ENCODE measurements at places on chromosomes 5 and 9. TPM values are rescaled to one million over a fixed set of nuclear protein-coding genes. Genes with fewer than 3 reads are reported as not detected.

BRINP1 gene
- total RNA-seq = not detected

- peaks cover 11% of the 10 kb centered on the region for H3K4me1 ChIP-seq
- no peak overlapping the region for H3K4me3 ChIP-seq
- no peak overlapping the region for H3K27ac ChIP-seq
- H3K36me3 ChIP-seq = no peaks in the 10 kb centered on the region
- DNase-seq = no peak
These were observed 70.3 kb downstream of the CTSL start for GRCh38 chr9:87796196-87796595.

DNA sequence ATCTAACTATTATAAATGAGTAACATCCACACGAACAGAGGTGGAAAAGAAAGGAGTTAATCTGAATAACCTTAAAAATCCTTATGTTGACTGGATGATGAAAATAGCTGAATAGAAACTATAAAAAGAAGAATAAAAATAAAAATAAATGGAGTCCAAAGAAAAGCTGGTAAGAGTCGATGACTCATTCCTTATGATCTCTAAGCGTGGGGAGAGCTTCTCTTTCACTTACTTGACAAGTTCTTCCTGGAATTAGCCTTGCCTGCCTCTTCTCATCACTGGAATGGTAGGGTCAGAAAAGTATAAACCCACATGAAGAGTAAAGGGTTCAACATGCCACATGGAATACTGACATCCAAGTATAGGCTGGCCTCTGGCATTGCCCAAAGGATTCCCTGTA is 477.0 kb upstream of the RGMB start:
- DNase-seq = no peak
- no peaks in the 10 kb centered on the region for H3K27me3 ChIP-seq
- H3K4me3 ChIP-seq = no peak overlapping the region

ZNF879 gene
- 5.1 TPM for total RNA-seq

- no peak overlapping the region for H3K27ac ChIP-seq
- H3K27me3 ChIP-seq = peaks cover 18% of the 10 kb centered on the region
- H3K4me1 ChIP-seq = peaks cover 6% of the 10 kb centered on the region
- DNase-seq = no peak
These were observed 60.6 kb downstream of the HSD17B3 start for GRCh38 chr9:96241391-96241809.

GRCh38 chr5:5199495-5199894 is 59.4 kb downstream of the ADAMTS16 start:
- H3K4me3 ChIP-seq = no peak overlapping the region
- H3K4me1 ChIP-seq = no peaks in the 10 kb centered on the region
- no peak overlapping the region for H3K27ac ChIP-seq
- DNase-seq = no peak
- H3K36me3 ChIP-seq = no peaks in the 10 kb centered on the region

- H3K4me1 ChIP-seq = no peaks in the 10 kb centered on the region
- no peak overlapping the region for H3K4me3 ChIP-seq
- H3K27me3 ChIP-seq = no peaks in the 10 kb centered on the region
- H3K36me3 ChIP-seq = no peaks in the 10 kb centered on the region
- DNase-seq = no peak
These were observed 4.3 kb upstream of the FAT2 start for GRCh38 chr5:151595411-151595826.

DNA sequence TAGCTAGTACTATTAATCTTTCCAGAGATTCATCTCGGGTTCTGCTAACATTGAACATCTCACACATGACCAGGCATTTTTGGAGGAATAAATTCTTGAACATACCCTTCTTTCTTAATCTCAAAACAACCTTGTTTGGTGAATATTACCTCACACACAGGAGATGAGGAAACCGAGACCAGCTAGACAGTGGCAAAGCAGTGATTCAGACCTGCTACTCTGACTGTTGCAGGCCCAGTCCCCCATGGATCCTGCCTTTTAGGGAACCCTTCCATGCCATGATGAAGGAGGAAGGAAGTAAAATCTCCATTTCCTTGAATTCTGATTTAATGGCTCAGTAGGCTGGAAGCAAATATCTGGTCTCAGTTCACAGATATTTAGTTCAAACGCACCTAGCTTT is 2.6 kb downstream of the PCSK5 start:
- no peaks in the 10 kb centered on the region for H3K27me3 ChIP-seq
- H3K36me3 ChIP-seq = no peaks in the 10 kb centered on the region
- peaks cover 35% of the 10 kb centered on the region for H3K4me1 ChIP-seq
- peak overlapping the region; percentile 76 for H3K4me3 ChIP-seq

DNA sequence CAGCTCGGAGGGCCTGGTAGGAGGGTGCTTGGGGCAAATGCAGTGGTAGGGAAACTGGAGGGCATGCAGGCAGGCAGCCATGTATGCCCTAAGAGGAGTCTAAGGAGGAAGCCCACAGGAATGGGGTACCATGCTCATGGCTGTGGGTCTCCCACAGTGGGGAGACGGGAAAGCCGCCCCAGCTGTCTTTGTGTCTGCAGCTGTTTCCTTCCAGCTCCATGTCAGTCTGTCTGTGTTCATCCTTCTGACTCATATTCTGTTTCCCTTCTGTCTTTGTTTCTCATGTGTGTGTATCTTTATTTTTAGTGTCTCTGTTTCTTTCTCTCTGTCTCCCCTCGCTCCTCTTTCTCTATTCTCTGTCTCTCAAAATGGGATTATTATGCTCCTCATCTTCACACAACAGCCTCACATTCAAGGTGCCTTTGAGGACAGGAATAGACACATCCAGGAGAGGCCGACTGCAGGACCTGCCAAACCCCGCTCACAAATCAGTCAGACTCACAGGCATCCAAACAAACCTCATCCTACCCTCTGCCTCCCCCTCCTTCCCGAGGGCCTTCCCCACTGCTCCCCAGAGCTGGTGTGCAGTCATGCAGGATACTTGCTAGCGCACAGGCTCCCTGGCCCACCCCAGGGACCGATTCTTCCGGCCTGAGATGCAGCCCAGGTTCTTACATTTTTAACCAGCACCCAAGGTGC is 68.4 kb upstream of the RARS1 start:
- no peak overlapping the region for H3K4me3 ChIP-seq
- H3K36me3 ChIP-seq = no peaks in the 10 kb centered on the region
- no peak overlapping the region for H3K27ac ChIP-seq

DNA sequence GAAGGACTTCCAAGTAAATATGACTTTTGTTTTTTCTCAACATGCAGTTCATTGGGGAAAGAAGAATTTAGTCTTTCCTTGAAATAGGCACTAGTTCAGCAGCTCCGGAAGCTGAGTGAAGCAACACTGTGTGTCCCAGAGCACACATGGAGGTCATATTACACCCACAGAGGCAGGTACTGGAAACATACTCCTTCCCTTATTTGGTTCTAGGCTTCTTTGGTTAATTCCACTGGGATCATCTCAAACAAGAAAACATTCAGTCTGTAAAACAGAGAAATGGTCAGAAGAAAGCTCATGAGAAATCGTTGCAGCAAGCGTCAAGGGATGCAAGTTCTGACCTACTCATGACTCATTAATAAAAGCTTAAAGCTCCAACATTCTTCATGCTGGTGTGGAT is 175.1 kb upstream of the PCSK5 start:
- H3K36me3 ChIP-seq = no peaks in the 10 kb centered on the region
- no peak overlapping the region for H3K27ac ChIP-seq
- no peaks in the 10 kb centered on the region for H3K4me1 ChIP-seq
- no peaks in the 10 kb centered on the region for H3K27me3 ChIP-seq
- no peak overlapping the region for H3K4me3 ChIP-seq

FST gene
- 0.99 TPM for total RNA-seq

FBN2 gene
- not detected for total RNA-seq

GRCh38 chr9:113548221-113549041 is 84.9 kb downstream of the RGS3 start:
- DNase-seq = no peak
- H3K4me3 ChIP-seq = no peak overlapping the region
- peaks cover 6% of the 10 kb centered on the region for H3K36me3 ChIP-seq
- peaks cover 24% of the 10 kb centered on the region for H3K4me1 ChIP-seq
- peak overlapping the region; percentile 58 for H3K27ac ChIP-seq

- H3K4me1 ChIP-seq = no peaks in the 10 kb centered on the region
- no peaks in the 10 kb centered on the region for H3K27me3 ChIP-seq
- no peak overlapping the region for H3K27ac ChIP-seq
- H3K4me3 ChIP-seq = no peak overlapping the region
- H3K36me3 ChIP-seq = no peaks in the 10 kb centered on the region
These were observed 813.3 kb upstream of the WWC1 start for GRCh38 chr5:167478188-167478587.

DNA sequence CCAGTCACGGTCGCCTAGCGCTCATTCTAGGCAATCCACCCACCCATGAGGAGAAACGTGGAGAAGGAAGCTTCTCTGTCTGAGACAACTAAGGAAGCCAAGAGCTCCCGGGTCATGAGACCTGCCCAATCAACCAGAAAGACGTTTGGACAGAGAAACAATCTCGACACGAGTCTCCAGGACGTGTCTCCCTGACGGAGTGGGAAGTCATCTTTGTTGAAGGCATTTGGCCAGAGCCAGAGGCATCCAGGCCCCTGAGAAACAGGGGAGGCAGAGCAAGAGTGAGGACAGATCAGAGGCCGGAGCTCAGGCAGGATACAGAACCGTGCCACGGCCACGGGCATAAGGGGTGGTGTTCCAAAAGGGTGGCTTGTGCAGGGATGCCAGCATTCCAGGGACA is 479.0 kb downstream of the SPATA31A7 start:
- no peaks in the 10 kb centered on the region for H3K36me3 ChIP-seq
- no peak overlapping the region for H3K4me3 ChIP-seq
- H3K27me3 ChIP-seq = no peaks in the 10 kb centered on the region
- H3K4me1 ChIP-seq = no peaks in the 10 kb centered on the region

- DNase-seq = no peak
- no peaks in the 10 kb centered on the region for H3K4me1 ChIP-seq
- no peak overlapping the region for H3K27ac ChIP-seq
- H3K27me3 ChIP-seq = no peaks in the 10 kb centered on the region
- H3K4me3 ChIP-seq = no peak overlapping the region
These were observed 81.2 kb upstream of the TRIM32 start for GRCh38 chr9:116605904-116606341.

PRR7 gene
- total RNA-seq = 23.3 TPM

DNA sequence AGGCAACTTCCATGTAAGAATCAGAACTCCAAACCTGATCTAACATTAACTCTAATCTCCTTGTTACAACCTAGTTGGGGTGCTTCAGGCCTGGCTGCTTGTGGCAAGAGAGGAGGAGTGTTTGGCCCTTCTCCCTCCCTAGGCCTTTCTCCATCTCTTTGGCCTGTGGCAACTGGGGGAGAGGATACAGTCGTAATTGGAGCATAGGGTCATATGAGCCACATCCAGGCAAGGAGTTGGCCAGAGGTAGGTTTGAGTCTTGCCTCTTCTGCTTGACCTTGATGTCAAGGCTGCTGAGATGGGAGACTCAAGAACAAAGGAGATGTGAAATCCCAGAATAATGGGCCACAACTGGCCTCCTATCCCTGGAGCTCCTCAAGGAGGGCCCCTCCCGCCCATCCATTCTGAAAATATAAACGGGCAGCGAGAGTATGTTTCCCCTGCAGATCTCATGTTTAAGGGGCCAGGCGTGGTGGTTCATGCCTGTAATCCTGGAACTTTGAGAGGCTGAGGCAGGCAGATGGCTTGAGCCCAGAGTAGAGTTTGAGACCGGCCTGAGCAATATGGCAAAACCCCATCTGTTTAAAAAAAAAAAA is 59.3 kb upstream of the ANGPTL2 start:
- H3K4me1 ChIP-seq = no peaks in the 10 kb centered on the region
- H3K27me3 ChIP-seq = no peaks in the 10 kb centered on the region
- no peak overlapping the region for H3K27ac ChIP-seq

ARSB gene
- 4.4 TPM for total RNA-seq

DNA sequence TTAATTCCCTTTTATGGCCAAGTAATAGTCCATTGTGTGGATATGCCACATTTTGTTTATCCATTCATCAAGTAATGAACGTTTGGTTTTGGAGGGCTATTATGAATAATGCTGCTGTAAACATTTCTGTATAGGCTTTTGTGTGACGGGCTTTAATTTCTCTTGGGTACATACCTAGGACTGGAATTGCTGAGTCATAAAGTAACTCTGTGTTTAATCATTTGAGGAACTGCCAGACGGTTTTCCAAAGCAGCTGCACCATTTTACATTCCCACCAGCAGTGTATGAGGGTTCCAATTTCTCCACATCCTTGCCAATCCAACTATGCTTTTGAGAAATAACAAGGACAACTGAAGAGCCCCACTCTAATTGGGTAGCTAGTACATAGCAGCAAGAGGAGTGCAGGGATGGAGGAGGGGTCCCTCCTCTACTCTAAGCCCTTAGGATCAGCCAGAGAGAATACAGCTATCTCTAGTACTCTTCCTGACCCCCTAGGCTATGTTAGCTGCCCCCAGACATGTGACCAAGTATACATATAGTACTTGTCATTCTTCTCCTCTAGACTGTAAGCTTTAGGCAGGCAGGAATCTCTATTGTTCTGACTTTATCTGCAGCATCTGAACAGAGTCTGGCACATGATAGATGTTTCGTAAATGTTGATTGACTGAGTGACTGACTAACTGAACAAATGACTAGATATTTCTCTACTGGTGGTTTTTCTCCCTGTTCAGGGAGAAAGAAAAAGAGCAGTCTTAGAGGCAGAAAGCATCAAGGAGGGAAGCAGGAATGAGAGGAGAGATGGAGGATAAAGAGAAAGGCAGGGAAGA is 22.1 kb upstream of the MATR3 start:
- H3K27me3 ChIP-seq = no peaks in the 10 kb centered on the region
- no peak overlapping the region for H3K4me3 ChIP-seq
- peaks cover 39% of the 10 kb centered on the region for H3K4me1 ChIP-seq
- no peak for DNase-seq
- H3K36me3 ChIP-seq = peaks cover 3% of the 10 kb centered on the region
- H3K27ac ChIP-seq = no peak overlapping the region

RAD23B gene
- total RNA-seq = 68.1 TPM

DNA sequence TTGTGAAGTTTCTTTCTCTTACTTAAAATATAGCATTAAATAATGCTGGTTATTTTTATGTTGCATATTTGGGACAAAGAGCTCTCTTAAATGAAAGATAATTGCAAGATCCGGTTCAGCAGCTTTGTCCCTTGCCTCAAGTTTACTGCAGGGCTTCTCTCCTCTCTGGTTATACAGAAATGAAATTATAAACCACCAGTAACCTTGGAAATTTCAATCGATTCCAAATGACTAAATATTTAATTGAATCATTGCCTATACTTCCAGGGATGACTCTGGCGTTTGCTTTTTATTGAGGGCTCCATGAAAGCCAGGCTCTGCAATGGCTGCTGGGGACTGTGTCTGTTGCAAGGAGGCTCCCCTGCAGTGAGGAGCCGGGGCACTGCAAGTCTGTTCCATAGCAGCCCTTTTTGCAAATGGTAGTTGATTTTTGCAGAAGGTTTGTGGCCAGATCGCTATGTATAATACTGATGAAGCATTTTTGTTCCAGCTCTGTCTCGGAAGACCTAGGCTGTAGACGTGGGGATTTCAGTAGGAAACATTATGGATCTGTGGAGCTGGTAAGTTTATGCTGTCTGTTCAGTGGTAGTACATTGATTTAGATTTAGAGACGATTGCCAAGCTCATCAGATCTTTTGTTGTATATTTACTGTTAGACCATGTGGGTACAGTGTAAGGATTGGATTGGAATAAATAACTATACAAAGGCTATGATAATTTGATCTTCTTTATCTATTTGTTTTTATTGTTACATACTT is at the start of gene GARNL3:
Gene GARNL3 (plus strand): TSS at position 313 of the 758 bp plus-strand sequence. CDS start 104 bp downstream, at position 417.
- no peak within 1 kb of the TSS for H3K4me3 ChIP-seq
- H3K27me3 ChIP-seq = no peaks in the 10 kb centered on the region

Data from CD4-positive, alpha-beta T cell (primary cell).